ENCODE measurements at places on chromosomes 7 and 10.

GRCh38 chr7:126185959-126186580 lies 1066.7 kb downstream of the GRM8 start:
- DNase-seq, result no peak
- H3K36me3 ChIP-seq, result peaks cover 4% of the 10 kb centered on the region
- no peaks in the 10 kb centered on the region for H3K27me3 ChIP-seq
- no peaks in the 10 kb centered on the region for H3K4me1 ChIP-seq

DNA sequence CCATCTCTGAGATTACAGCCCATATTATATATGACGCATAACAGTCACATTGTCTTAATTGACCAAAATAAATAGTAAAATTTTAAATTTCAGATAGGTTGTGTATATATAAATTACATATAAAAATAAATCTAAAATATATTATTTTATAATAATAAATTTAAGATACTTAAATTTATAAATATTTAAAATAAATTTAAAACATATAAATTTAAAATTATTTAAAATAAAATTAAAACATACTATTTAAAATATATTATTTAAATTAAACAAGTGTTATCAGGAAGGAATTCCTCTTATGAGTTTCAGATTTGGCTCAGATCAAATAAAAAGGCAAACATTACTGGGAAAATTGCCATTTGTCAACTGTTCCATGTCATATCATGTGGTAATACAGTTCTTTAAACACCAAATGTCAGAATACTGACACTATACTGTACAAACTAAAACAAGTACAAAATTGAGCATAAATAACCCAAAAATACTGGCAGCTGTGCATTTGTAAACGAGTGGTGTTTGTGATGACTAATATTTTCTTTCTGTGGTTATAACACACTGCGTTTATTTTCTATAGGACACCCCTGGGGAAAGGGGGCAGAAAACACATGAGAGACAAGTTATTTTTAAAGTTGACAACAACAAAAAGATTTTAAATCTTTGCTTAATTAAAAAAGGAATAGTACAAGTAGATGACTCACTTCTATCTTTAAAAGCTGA lies 71.3 kb upstream of the DGKB start:
- no peak overlapping the region for H3K4me3 ChIP-seq
- no peaks in the 10 kb centered on the region for H3K36me3 ChIP-seq
- no peak for DNase-seq
- H3K27ac ChIP-seq, result no peak overlapping the region
- no peaks in the 10 kb centered on the region for H3K4me1 ChIP-seq

GRCh38 chr10:62772186-62772974 lies 32.1 kb upstream of the ADO start:
- no peak for DNase-seq
- peaks cover 14% of the 10 kb centered on the region for H3K4me1 ChIP-seq
- no peak overlapping the region for H3K4me3 ChIP-seq
- H3K27ac ChIP-seq, result no peak overlapping the region
- H3K36me3 ChIP-seq, result no peaks in the 10 kb centered on the region

GRCh38 chr10:43383204-43383971 lies 12.0 kb downstream of the FXYD4 start:
- DNase-seq, result no peak
- H3K27ac ChIP-seq, result no peak overlapping the region
- H3K36me3 ChIP-seq, result peaks cover 19% of the 10 kb centered on the region
- H3K4me3 ChIP-seq, result no peak overlapping the region
- H3K27me3 ChIP-seq, result no peaks in the 10 kb centered on the region

DNA sequence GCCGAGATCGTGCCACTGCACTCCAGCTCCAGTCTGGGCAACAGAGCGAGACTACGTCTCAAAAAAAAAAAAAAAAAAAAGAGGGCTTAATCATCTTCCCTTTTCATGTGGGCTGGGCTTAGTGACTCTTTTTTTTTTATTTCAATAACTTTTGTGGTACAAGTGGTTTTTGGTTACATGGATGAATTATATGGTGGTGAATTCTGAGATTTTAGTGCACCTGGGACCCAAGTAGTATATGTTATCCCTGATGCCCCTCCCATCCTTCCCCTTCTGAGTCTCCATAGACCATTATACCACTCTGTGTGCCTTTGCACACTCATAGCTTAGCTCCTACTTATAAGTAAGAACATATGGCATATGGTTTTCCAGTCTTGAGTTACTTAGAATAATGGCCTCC lies 4.8 kb upstream of the ADAM12 start:
- no peak overlapping the region for H3K4me3 ChIP-seq
- H3K27ac ChIP-seq, result no peak overlapping the region
- no peaks in the 10 kb centered on the region for H3K36me3 ChIP-seq
- peaks cover 27% of the 10 kb centered on the region for H3K27me3 ChIP-seq
- no peaks in the 10 kb centered on the region for H3K4me1 ChIP-seq

DNA sequence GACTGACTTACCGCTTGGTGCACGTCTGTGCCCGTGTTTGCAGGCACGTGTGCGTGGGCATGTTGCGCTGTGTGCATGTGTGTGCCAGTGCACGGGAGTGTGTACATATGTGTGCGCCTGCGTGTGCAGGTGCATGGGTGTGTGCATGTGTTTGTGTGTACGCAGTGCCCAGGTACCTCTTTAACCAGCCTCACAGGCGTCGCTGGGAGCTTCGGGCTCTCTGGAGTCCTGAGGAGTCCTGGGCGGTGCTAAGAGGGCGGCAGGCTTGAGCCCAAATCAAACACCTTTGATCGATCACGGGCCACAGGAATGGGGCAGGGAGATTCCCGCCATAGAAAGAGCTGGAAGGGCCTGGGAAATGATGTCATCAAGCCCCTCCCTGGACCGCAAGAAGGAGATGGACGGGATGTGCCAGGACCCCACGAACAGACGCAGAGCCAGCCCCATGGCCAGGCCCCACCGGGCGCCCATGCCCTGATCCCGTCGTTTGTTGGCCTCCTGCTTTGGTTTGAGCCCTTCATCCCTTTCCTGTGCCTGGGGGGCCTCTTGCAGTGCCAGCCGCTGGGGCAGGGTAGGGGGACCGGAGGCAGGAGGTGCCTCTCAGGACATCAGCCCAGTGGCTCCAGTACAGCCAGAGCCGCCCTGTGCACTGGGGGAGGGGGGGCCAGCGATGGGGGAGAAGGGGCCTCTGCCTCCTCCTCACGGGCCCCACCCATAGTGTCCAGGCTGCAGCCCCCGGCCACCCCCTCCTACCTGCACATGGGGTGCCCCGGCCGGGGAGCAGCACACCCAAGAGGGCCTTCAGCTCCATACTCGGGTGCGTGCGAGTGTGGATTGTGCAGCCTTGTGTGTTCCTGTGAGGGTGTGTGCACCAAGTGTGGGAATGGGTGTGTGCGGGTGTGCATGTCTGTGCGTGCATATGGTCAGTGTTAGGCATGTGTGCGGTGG lies 5.8 kb downstream of the KNDC1 start:
- peak; percentile 58 for DNase-seq
- no peaks in the 10 kb centered on the region for H3K36me3 ChIP-seq
- H3K27me3 ChIP-seq, result no peaks in the 10 kb centered on the region
- H3K4me3 ChIP-seq, result no peak overlapping the region
- no peaks in the 10 kb centered on the region for H3K4me1 ChIP-seq

DNA sequence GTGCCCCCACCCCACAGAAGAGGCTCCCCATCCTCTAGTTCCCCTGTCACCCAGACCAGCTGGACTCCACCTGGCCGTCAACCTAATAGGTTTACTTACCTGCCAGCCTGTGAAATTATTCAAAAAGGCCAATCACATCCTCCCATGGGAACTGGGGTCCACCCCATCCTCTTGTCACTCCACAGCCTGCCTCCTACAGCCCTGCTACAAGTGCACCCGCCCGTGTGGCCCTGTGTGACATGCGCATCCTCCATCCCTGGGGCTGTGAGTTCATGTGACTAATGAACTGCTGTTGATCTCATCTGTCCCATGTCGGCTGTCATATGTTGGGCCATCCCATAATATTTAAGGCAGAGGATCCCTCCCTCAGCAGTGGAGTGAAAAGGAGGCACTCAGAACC lies 39.4 kb downstream of the AOC1 start:
- no peak for DNase-seq
- peaks cover 29% of the 10 kb centered on the region for H3K27me3 ChIP-seq
- H3K4me1 ChIP-seq, result no peaks in the 10 kb centered on the region
- H3K27ac ChIP-seq, result no peak overlapping the region
- H3K4me3 ChIP-seq, result no peak overlapping the region

DNA sequence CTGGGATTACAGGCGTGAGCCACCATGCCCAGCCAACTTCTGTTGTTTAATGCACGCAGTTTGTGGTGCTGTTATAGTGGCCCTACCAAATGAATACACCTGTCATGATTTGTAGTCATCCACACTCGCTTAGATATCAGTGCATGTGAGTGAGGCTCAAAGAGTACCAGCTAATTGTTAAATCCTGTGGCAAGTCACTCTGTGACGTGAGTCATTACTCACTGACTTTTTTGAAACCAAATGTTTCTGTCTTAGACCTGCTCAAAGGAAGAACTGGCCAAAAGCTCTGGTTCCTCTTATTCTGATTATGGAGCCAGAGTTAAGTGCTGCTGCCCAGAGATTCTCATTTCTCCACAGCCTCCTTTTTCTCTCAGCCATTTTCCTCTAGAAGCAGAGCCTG lies 109.4 kb downstream of the PRKAG2 start:
- H3K27ac ChIP-seq, result peak overlapping the region; percentile 56
- peaks cover 25% of the 10 kb centered on the region for H3K4me1 ChIP-seq
- no peak for DNase-seq
- H3K36me3 ChIP-seq, result no peaks in the 10 kb centered on the region

DNA sequence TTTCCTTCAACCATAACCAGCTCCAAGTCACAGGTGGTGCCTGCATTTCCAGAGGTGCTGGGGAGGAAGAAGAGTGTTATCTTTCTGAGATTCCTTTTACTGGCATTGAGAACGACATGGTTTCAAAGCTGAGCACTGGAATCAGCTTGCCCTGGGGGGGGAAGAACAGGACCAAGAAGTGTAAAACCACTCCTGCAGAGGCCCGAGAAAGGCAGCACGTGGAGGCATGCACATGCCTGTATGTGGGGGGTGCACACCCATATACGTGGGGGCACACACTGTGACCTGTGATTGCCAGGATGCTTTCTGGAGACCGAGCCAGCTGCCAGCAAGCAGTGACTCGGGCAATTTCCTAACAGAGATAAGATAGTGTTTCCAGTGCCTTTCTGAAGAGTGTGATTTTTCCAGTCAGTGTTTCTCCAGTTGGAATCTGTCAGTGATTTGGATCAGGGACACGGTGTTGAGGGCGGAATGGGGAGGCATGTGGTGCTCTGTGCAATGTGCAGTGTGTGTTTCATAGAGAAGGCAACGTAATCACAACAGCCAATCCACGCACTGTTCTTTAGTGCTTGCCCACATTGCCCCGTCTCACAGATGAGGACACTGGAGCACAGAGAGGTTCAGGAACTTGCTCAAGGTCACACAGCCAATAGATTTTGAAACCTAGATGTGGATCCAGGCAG lies 4.2 kb downstream of the LRRC27 start:
- DNase-seq, result no peak
- H3K36me3 ChIP-seq, result no peaks in the 10 kb centered on the region
- peaks cover 36% of the 10 kb centered on the region for H3K4me1 ChIP-seq
- peak overlapping the region; percentile 92 for H3K4me3 ChIP-seq
- H3K27ac ChIP-seq, result peak overlapping the region; percentile 85
- no peaks in the 10 kb centered on the region for H3K27me3 ChIP-seq

- no peaks in the 10 kb centered on the region for H3K36me3 ChIP-seq
- peaks cover 3% of the 10 kb centered on the region for H3K27me3 ChIP-seq
- no peak for DNase-seq
Measured at GRCh38 chr7:121103086-121103485, 114.6 kb downstream of the CPED1 start.

DNA sequence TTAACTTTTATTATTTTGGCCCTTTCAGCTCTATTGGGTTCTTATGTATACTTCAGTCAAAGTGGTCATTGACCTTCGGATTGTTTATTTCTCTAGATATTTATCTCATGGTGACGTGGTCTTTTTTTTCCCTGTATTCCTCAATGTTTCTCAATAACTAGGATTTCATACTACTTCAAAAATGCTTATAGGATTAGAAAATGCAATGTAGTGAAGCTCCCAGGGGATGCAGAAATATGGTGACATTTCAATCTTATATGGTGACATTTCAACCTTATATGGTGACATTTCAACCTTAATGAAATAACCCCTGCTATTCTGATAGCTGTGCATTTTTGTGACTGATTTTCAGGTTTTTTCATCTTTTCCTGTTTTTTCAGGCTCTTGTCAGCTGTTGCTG lies 51.4 kb downstream of the CHRM2 start:
- H3K4me3 ChIP-seq, result no peak overlapping the region
- no peak overlapping the region for H3K27ac ChIP-seq
- no peak for DNase-seq
- H3K36me3 ChIP-seq, result no peaks in the 10 kb centered on the region
- no peaks in the 10 kb centered on the region for H3K4me1 ChIP-seq

- H3K27me3 ChIP-seq, result peaks cover 45% of the 10 kb centered on the region
- H3K36me3 ChIP-seq, result no peaks in the 10 kb centered on the region
- H3K27ac ChIP-seq, result no peak within 1 kb of the TSS
- no peaks in the 10 kb centered on the region for H3K4me1 ChIP-seq
- H3K4me3 ChIP-seq, result no peak within 1 kb of the TSS
Measured at GRCh38 chr7:157010588-157011332, at the start of gene MNX1. Gene MNX1, minus strand, starts transcription at chr7:157010663. Its CDS starts 313 bp downstream, at chr7:157010350.

- no peak overlapping the region for H3K27ac ChIP-seq
- no peak for DNase-seq
- no peaks in the 10 kb centered on the region for H3K4me1 ChIP-seq
Measured at GRCh38 chr7:134469622-134470021, 10.7 kb upstream of the AKR1B1 start.

GRCh38 chr10:557792-558328 lies 131.6 kb downstream of the DIP2C start:
- peaks cover 16% of the 10 kb centered on the region for H3K27me3 ChIP-seq
- no peaks in the 10 kb centered on the region for H3K4me1 ChIP-seq
- no peak overlapping the region for H3K4me3 ChIP-seq
- no peaks in the 10 kb centered on the region for H3K36me3 ChIP-seq

- H3K27ac ChIP-seq, result no peak overlapping the region
- no peaks in the 10 kb centered on the region for H3K4me1 ChIP-seq
- DNase-seq, result no peak
- no peaks in the 10 kb centered on the region for H3K27me3 ChIP-seq
- no peak overlapping the region for H3K4me3 ChIP-seq
Measured at GRCh38 chr7:31497516-31497915, 16.4 kb upstream of the ITPRID1 start.

GRCh38 chr7:152702-153391 lies 39.5 kb upstream of the FAM20C start:
- no peak for DNase-seq
- no peaks in the 10 kb centered on the region for H3K27me3 ChIP-seq
- H3K27ac ChIP-seq, result no peak overlapping the region
- no peak overlapping the region for H3K4me3 ChIP-seq

GRCh38 chr10:58082248-58082647 lies 185.4 kb downstream of the IPMK start:
- H3K4me1 ChIP-seq, result no peaks in the 10 kb centered on the region
- no peak for DNase-seq
- no peak overlapping the region for H3K4me3 ChIP-seq

Data from natural killer cell treated with Interleukin-12 subunit alpha and Interleukin-12 subunit beta and Interleukin-15 and Interleukin-18, amount 100 ng/mL, for 72 hours (primary cell).